Caki2 (cell line): ENCODE measurements at places on chromosomes 3 and 15. TPM values are rescaled to one million over a fixed set of nuclear protein-coding genes. Genes with fewer than 3 reads are reported as not detected.

- peak; percentile 94 for DNase-seq
Observed at GRCh38 chr3:50627407-50628051, 10.6 kb downstream of the MAPKAPK3 start.

DNA sequence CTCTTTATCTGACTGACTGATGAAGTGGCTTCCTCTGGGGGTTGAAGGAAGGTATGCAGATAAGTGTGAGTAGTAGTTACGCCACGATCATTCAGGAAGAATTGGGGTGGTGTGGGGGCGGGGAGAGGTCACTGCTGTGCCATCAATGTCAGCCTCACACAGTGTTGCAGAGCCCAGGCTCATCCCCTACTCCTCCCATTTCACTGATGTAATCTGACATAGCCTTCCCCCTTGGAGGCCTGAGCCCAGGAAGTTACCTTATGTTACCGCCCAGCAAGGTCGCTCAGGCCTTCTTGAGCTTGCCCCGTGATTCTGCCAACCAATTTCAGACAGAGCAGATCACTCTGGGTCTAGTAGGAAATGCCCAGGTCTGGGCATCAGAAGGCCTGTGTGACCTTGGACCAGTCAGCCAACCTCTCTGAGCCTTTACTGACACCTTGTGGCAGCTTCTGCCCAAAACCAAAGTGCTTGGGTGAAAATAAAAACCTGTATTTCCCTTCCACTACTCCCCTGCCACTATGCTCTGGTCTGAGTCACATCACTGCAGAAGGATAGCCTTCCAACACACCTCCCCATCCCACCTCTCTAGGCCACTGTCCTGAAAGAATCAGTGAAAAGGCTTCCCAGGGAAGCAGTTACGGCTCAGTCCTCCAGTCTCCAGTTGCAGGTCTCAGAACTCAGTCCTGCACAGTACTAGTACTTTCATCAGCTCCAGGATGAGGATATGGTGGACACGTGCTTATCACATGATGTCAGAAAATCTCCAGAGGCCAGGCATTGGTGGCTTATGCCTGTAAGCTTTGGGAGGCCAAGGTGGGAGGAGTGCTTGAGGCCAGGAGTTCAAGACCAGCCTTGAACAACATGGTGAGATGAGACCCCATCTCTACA is 28.1 kb upstream of the INSYN1 start:
- DNase-seq, result no peak

GRCh38 chr3:13598926-13599886 is 50.3 kb downstream of the FBLN2 start:
- peak; percentile 24 for DNase-seq

GRCh38 chr15:58487041-58487723 is 55.4 kb downstream of the LIPC start:
- DNase-seq, result no peak

DNA sequence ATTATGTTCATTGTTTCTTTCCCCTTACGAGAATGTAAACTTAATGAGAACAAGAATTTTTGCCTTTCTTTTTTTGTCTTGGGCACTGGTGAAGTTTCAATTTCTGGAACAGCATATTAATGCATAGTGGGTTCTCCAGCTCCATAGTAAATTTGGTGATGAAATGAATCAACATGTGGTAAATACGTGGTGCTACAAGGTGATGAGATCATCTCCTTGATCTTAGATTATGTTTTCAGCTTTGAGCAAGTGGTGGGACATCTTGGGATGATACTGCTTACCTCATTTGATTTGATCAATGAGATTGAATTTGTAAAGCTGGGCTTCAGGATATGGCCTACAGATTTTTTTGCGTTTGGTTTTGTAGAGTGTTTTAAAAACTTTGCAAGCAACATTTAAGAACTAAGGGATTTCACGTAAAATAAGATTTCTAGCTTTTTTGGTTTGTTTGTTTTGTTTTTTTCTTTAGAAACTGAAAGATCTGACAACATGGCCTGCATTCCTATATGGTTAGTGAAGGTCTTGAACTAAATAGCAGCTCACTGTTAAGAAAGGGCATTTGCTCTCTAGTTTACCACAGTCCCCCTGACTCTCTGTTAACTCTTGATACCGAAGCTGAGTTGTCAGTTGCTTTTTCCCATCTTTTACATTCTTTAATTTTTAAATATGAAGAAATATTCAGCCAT is 45.6 kb downstream of the FNDC3B start:
- no peak for DNase-seq

- no peak for DNase-seq
Observed at GRCh38 chr3:30871720-30872119, 22.7 kb downstream of the GADL1 start.

DNA sequence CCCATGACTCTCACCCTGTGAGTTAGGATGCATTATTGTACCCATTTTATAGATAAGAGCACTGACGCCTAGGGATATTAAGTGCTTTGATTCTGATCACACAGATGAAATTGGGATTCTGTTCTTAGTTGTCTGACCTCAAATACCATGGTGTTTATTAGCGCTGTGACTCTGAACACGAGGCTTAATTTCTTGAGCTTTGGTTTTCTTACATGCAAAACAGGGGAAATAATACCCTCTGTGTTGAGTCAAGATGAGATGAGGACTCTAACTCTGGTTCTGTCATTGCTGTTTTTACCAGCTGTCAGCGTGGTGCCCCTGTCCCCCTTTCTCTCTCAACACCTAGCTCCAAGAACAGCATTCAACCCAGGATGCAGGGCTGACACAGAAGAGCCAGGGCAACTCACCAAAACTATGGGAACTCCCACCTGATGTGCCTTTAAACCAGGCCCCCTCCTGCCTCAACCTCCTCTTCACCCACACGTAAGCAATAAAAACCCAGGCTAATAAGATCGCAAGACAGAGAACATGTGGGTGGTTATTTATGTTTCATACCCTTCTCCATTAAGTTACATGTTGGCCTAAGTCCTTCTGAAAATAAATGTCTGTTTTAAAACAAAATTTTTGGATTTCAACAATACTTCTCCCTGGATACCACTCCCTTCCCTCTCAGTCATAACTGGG is 100.1 kb upstream of the SPATA12 start:
- DNase-seq, result no peak

- DNase-seq, result peak; percentile 79
Observed at GRCh38 chr3:157436583-157437291, at the start of gene PTX3. Gene PTX3, plus strand, starts transcription at chr3:157436850. Its CDS starts 84 bp downstream, at chr3:157436934.

DNA sequence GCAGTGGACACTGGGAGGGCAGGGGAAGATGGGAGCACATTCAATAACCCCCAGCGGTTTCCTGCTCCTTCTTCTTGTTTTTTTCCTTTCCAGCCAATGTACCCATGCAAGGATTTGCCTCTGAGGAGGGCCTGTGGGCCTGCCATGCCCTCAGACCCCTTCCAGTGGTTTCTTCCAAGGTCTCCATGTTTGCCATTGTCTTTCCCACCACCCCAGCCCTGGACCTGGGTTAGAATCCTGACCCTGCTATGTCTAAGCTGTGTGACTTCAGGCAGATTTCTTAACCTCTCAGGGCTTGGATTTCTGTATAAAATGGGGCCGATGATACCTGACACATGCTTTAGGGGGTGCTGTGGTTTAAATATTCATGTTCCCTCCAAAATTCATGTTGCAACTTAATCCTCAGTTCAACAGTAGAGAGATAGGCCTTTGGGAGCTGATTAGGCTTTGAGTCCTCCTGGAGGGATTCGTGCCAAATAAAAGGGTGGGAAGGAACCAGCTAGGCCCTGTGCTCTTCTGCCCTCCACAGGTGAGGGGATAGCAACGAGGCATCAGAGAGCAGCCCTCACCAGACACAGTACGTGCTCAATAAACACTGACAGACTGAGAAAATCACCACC is 46.3 kb upstream of the FLNB start:
- no peak for DNase-seq

DNA sequence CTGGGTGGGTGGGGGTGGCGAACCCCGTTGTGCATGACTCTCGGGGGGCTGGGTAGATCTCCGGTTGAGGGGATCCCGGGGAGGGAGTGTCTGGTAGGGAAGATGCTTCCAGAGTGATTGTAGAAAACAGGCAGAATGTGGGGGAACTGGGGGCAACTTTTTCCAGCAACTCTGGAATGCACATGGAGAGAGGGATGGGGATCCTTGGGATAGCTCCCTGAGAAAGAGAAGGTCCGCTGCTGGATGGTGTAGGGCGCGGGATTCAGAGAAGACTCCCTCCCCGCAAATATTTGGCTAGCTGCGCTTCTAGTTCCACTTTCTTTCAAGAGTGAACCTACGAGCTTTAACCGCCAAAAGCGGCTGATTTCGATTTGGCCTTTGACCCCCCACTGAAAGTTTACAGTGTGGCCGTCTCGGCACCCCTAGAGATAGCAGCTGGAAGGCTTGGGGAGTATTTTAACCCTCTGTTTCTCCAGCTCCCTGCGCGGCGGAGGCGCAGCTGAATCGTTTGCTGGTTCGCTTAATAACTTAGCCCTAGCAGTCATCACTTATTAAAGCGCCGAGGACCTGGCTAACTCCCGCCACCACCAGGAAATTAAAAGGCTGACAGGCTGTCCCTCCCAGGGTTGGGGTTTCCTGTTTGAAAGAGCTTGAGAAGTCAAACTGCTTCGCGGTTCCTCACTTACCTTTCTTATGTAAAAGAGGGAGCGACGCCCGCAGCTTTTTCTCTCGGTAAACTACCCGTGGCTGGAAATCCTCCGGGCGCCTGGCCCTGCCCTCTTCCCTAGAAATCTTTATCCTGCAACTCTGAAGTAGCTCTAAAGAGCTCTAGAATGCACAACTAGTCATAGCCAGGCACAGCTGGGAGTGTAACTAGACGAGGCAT is 1.2 kb downstream of the PHLDB2 start:
- DNase-seq, result peak; percentile 78

DNA sequence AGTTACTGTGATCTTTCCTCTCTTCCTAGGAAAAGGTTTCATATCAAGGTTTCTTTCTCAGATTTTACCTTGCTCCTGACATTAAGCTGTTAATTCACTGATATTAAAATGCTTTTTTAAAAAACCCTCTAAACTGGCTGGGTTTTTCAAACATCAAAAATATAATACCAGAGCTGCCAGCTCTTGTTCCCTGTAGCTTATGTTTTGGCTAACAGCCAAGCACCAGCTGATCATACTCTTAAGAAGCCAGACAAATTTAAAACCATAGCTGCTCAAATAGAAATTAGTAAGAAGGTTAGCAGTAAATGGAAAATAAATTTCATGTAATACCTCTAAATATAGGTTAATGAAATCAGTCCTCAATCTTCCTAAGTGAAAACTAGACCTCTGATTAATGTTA is 657.5 kb downstream of the GRM7 start:
- DNase-seq, result no peak

DNA sequence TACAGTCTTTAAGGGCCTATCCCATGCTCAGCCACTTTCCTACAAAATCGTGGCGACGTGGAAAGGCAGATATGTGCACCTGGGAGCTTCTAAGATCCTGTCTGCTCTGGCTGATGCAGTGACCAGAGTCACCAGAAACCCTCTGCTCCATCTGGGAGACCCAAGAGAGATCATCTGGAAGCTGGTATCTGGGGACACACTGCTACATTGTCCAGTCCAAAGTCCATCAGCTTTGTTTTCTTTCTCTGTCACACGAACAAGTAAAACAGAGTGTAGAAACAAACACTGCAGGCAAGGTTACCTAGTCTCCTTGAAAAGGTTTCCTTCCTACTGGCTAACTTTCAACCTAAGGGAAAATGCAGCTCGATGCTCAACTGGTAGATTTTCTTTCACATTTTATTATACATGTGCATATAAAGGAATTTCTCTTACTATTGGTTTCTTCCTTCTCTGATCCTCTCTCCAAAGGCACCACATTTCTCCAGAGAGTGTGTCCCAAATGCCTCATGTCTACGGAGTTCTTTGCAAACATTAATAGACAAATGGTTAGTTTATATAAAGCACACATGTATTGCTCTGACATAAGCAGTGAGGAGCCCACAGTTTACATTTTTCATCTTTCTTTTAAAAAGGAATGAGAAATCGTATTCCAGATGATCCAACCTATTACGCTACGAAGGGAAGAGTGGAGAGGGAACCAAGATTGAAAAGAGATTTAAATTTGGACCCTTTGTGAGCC is 8.3 kb upstream of the GREM1 start:
- DNase-seq, result no peak

GRCh38 chr15:38627689-38628277 is 63.2 kb upstream of the RASGRP1 start:
- DNase-seq, result no peak

GRCh38 chr3:194279701-194280360 is 71.3 kb downstream of the CPN2 start:
- no peak for DNase-seq

- DNase-seq, result peak; percentile 54
Observed at GRCh38 chr15:70853973-70854665, at the start of gene LARP6. Gene LARP6, minus strand, starts transcription at chr15:70854157. Its CDS starts 69 bp downstream, at chr15:70854088.

DNA sequence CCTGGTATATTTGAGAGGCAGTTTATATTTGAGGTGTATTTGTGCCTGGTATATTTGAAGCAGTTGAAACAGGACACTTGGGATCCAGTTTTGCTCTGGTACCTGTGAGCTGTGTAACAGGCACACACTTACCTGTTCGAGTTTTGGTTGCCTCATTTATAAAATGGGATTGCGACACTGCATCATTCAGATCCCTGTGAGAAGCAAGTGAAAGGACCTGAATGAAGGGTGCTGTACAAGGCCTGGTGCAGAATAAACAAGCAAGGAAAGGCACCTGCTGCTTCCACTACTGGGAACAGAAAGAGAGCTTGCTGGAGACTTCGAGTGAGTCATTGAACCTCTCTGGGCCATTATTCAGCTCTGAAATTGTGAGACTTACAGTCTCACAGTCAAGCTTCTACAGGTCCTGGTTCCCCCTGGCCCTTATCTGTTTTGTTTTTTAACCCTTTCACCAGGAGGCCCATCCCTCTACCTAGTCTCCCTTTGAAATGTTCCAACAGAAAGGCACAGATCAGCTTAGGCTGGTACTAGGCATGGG is 11.5 kb downstream of the FETUB start:
- no peak for DNase-seq

DNA sequence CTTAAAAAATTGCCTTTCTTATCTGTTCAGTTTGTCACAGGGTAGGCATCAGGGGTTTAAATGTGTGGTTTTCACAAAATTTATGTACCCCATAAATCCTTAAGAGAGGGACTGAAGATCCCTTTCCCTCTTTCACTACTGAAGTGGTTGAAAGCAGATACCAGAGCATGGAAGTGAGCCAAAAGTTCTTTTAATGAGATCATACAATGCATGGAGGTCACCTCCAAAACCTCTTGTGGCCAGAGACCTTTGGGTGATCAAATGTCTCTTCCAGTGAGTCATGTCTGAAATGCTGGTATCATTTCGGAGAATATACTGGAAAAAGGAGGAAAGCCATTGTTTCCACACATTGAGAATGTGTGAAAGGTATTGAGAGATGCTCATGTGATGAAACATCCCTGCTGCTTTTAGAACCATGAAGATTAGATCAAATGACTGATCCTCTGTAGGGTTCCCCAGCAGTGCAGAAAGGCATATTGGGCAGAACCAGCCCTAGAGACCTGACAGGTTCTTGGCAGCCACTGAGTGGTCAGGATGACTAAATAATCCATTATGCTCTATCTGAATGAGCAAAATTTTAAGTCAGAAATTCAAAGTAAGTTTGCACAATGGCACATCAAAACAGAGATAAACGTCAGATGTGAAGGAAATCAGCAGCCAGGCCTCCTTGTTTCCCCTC is 165.8 kb upstream of the SLC2A2 start:
- peak; percentile 91 for DNase-seq

The TERC gene
- 158 and 246 TPM in 2 replicates for total RNA-seq

The SLC7A14 gene
- total RNA-seq, result not detected in 2 replicates
